Glutamatergic neuron (in vitro differentiated cells): ENCODE measurements at places on chromosomes 1 and 21. TPM values are rescaled to one million over a fixed set of nuclear protein-coding genes. Genes with fewer than 3 reads are reported as not detected.
A peak's percentile ranks its signal among the peaks of the same experiment; 100 is the strongest.

GRCh38 chr1:23756676-23757075, 13.4 kb downstream of the ELOA start:
- H3K4me3 ChIP-seq = no peak overlapping the region
- H3K27ac ChIP-seq = no peak overlapping the region
- no peaks in the 10 kb centered on the region for H3K36me3 ChIP-seq
- H3K27me3 ChIP-seq = peaks cover 2% of the 10 kb centered on the region
- peaks cover 2% of the 10 kb centered on the region for H3K4me1 ChIP-seq

GRCh38 chr1:222006715-222007114, 264.8 kb upstream of the DUSP10 start:
- no peaks in the 10 kb centered on the region for H3K4me1 ChIP-seq
- no peaks in the 10 kb centered on the region for H3K27me3 ChIP-seq
- no peak overlapping the region for H3K27ac ChIP-seq
- no peaks in the 10 kb centered on the region for H3K36me3 ChIP-seq

DNA sequence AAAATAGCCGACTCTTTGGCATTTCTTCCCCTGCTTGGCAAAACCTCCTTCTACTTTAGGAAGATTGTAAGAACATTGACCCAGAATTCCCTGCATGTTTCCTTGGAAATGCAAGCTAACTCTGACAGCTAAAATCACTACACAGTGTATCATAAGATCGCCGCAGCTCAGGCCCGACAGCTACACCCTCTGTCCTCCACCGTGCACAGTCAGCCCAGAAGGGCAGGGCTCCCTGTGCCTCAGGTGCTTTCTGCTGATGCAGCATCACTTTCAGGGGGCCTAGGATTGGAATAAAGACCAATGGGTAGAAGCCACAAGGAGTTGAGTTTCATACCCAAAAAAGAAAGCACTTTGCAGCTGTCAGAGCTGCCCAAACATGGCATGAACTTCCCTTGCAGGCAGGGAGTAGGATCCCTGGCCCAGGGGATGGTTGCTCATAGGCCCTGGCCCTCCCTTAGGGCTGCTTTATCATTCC, 145.3 kb downstream of the SEC16B start:
- peaks cover 4% of the 10 kb centered on the region for H3K27me3 ChIP-seq
- H3K36me3 ChIP-seq = no peaks in the 10 kb centered on the region
- peaks cover 3% of the 10 kb centered on the region for H3K4me1 ChIP-seq
- no peak for DNase-seq
- no peak overlapping the region for H3K4me3 ChIP-seq

DNA sequence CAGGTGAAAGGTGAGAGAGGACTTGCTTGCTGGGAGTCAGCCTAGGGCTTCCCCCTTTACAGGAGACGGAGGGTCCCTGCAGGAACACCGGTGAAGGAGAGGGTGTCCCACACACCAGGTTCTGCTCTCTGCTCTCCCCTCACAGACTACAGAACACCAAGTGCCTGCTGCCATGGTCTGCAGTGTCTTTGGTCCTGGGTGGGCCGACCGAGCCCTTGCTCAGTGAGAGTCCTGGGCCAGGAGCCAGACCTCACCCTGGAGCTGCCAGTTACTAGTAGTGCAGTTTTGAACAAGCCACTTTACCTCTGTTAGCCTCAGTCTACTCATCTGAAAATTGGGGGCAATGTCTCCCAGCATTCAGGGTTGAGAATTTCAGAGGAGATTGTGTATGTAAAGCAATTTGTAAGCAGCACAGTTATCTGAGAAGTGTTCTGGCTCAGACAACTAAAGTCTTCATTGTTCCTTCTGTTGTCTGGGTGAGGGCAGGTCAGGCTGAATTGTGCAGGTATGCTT, 2.7 kb upstream of the IL6R start:
- no peak for DNase-seq
- no peaks in the 10 kb centered on the region for H3K4me1 ChIP-seq
- H3K27me3 ChIP-seq = peaks cover 7% of the 10 kb centered on the region
- no peak overlapping the region for H3K27ac ChIP-seq

GRCh38 chr1:29753771-29754572, 517.6 kb downstream of the PTPRU start:
- no peaks in the 10 kb centered on the region for H3K36me3 ChIP-seq
- peaks cover 11% of the 10 kb centered on the region for H3K27me3 ChIP-seq
- H3K4me3 ChIP-seq = peak overlapping the region; percentile 12
- peak overlapping the region; percentile 93 for H3K27ac ChIP-seq
- DNase-seq = peak; percentile 35

GRCh38 chr1:60982539-60982938, 99.8 kb upstream of the NFIA start:
- H3K27ac ChIP-seq = no peak overlapping the region
- H3K27me3 ChIP-seq = no peaks in the 10 kb centered on the region
- no peaks in the 10 kb centered on the region for H3K36me3 ChIP-seq
- no peak for DNase-seq
- peaks cover 2% of the 10 kb centered on the region for H3K4me1 ChIP-seq

DNA sequence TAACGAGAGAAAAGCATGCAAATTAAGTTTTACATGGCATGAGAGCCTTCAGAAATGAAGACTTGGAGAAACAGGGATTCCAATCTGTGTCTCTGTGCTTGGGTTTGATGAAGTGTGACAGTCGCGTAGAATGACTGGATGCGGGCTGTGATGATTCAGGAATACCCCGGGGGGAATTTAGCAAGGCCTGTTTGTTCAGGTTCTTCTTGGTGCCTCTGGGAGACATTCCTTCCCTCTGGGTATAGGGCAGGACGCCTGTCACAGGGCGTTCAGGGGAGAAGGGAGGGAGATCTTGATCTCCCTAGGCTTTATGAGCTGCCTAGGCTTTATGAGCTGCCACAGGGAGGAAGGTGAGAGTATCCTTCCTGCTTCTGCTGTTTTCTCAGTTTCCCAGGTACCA, 36.6 kb downstream of the DOP1B start:
- H3K4me1 ChIP-seq = peaks cover 2% of the 10 kb centered on the region
- H3K36me3 ChIP-seq = no peaks in the 10 kb centered on the region
- H3K27me3 ChIP-seq = peaks cover 2% of the 10 kb centered on the region

- DNase-seq = no peak
- H3K27me3 ChIP-seq = no peaks in the 10 kb centered on the region
- no peak overlapping the region for H3K4me3 ChIP-seq
- no peaks in the 10 kb centered on the region for H3K36me3 ChIP-seq
- H3K4me1 ChIP-seq = no peaks in the 10 kb centered on the region
Measured at GRCh38 chr1:198088360-198089071, 68.3 kb upstream of the NEK7 start.

Gene CITED4
- total RNA-seq = 3.8 TPM

Gene ADGRL2
- total RNA-seq = 71.2 TPM

Gene ZSCAN20
- total RNA-seq = 9.7 TPM
